ENCODE measurements at places on chromosomes 6 and 20.

- no peak for DNase-seq
These were observed 450.0 kb downstream of the HAO1 start for GRCh38 chr20:7490288-7490687.

GRCh38 chr20:54435015-54435414, 40.4 kb upstream of the DOK5 start:
- no peak for DNase-seq

DNA sequence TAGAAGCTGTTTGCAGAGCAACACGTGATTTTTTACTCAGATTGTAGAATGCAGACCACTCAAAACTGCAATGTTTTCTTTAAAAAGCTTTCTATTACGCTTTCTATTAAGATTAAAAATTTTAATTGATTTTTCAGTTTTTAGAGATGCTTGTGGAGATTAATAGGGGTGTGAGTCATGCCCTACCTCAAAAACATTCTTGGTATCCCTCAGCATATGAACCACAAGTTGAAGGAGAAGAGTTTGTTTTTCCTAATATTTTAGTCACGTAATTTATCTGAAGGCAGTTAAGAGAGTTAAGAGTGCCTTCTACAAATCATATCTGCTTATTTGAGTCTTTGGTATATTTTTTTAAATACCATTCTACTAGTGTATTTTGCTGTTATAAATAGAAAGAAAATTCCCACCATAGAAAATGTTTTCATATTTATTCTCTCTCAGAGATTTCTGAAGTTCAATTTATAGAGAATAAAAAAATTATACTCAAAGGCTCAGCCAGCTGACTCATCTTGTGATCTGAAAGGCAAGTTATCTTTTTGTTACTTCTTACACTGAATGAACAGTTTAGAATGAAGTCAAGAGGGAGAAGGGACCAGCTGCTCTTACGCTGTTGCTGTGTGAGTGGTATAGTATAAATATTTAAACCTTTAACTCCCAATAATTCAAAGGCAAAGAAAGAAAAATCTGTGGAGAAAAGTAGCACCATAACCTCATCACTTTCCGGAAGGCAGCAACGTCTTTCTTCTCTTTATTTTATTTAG, 7.6 kb downstream of the RIPOR2 start:
- DNase-seq = no peak

DNA sequence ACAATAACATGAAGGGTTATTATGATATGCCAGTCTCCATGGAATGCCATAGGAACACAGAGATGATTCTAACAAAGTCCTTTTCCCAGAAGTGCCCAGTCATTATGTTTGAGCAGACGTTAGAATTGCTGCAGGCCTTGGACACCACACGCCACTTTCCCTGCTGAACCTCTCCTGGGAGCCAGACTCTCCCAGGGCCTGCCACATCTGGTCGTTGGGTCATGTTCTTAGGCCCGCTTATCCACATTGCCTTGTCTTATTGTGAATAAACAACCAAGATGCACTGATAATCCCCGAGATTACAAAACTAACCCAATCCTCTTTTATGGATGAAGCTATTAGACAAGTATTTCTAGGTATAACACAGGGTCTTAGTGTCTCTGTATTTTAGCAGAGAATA, 276.5 kb upstream of the CITED2 start:
- no peak for DNase-seq

DNA sequence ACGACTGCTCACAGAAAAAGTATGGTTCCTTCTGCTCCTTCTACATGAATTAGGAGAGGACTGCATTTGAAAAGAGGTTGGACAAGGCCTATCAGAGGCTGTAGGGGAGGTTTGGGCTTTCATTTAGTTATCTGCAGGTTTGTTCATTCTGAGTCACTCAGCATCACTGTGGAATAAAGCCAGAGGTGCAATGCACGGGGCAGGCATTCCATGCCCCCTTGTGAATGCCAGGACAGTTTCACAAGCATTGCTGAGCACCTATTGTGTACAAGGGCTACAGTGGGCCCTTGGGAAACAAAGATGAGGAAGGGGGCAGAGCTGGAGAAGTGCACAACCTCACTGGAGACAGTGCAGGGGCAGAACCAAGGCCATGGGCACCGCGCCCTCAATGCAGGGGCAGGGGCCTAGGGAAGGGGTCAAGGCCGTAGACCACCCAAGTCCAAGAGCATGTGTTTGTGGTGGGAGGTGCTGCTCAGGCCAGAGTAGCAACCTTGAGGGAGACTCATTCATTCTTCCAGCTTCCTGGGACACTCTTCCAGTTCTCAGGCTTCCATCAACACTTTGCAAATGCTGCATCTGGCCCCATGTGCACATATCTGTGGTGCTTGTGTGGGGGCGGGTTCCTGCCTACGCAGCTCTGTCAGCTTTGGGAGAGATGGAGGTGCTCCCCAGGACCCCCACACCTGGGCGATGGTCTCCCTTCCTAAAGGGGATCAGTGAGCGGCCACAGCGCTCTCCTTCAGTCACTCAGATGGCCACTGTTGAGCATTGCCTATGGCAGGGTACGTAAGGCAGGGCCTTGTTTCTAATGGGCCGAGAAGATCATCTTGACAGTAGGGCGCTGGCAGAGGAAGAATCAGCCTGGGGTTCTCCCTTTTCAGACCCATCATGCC, 204.5 kb downstream of the SYNDIG1 start:
- no peak for DNase-seq
